NCI-H1105 treated with DMSO at 0.1 percent for 48 hours (cell line): ENCODE measurements at places on chromosomes 6 and 20.

- no peak for DNase-seq
Observed at GRCh38 chr20:30594112-30594511, 663.4 kb upstream of the DEFB115 start.

DNA sequence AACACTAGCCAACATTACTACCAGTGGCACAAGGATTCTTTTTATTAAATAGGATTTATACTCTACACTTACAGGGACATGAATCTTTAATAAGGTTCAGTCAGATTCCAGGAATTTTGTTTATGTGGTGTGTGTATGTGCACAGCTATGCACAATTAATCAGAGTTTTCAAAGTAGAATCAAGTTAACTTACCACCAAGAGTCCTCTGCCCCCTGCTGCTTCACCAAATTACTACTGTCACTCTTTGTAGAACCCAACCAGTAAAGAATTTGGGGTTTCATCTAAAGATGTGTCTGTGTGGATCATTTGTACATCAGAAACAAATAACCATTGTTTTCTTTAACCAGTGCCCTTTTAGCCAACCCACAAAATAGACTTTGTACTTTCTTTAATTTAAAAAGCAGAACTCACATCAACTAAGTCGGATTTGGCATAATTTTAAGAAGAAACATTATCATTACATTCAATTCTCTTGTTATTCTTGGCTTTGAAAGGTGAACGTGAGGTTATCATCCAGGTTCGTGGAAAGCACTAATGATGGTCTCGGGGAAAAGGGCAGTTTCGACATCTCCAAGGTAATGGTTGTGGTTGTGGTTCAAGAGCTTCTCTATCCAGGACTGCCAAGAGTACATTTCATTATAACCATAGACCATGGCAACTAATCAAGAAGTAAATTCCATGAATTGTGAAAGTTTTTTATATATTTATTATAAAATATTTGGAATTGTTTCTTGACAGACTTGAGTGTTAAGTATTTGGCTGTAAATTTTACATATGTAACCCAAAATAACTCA, 514.3 kb upstream of the ID4 start:
- no peak for DNase-seq

GRCh38 chr6:130218134-130218533, 4.6 kb downstream of the SAMD3 start:
- DNase-seq = no peak

DNA sequence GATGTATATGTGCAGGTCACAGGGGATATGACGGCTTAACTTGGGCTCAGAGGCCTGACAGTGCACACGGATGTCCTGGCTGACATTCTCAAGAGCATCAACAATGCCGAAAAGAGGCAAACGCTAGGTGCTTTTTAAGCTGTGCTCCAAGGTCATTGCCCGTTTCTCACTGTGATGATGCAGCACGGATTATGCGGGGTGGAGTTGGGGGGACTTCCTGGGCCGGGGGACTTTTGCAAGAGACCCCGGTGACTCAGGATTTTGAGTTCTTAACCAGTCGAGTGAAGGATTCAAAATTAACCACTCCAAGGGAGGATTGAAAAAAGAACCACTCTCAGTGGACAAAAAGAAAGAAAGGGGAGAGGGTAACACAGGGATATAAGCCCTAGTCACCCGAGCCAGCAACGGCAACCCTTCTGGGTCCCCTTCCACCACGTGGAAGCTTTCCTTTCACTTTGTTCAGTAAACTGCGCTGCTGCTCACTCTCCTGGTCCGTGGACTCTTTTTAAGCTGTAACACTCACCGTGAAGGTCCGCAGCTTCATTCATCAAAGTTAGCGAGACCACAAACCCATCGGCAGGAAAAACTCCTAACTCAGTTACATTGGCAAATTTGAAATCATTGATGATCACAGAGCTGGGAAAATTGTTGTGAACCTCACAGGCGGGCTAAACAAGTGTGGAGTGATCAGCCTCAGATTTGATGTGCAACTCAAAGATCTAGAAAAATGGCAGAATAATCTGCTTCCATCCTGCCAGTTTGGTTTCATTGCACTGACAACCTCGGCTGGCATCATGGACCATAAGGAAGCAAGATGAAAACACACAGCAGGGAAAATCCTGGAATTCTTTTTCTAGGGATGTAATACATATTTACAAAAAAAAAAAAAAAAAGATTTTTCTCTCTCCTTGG, 199.3 kb downstream of the ARID1B start:
- DNase-seq = peak; percentile 54

GRCh38 chr20:48758206-48758820, 69.5 kb downstream of the PREX1 start:
- DNase-seq = no peak

GRCh38 chr6:113756290-113756665, 100.9 kb upstream of the MARCKS start:
- DNase-seq = no peak

DNA sequence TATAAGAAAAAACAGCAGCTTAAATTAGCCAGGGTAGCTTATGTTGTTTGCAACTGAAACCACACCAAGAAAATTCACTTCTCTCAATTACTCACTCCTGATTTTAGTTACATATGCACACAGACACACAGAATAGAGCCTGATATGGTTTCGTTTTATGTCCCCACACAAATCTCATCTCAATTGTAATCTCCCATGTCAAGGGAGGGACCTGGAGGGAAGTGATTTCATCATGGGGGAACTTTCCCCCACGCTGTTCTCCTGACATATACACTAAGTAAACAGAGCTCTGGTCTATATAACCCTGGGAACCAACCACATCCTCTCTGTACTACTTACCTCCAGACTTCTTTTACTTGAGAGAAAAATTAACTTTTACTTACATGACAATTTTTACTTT, 9.8 kb downstream of the OR12D1 start:
- no peak for DNase-seq

- no peak for DNase-seq
Observed at GRCh38 chr6:80388507-80388906, 282.0 kb downstream of the BCKDHB start.

- DNase-seq = no peak
Observed at GRCh38 chr6:52908526-52908925, 972 bp downstream of the GSTA3 start.

DNA sequence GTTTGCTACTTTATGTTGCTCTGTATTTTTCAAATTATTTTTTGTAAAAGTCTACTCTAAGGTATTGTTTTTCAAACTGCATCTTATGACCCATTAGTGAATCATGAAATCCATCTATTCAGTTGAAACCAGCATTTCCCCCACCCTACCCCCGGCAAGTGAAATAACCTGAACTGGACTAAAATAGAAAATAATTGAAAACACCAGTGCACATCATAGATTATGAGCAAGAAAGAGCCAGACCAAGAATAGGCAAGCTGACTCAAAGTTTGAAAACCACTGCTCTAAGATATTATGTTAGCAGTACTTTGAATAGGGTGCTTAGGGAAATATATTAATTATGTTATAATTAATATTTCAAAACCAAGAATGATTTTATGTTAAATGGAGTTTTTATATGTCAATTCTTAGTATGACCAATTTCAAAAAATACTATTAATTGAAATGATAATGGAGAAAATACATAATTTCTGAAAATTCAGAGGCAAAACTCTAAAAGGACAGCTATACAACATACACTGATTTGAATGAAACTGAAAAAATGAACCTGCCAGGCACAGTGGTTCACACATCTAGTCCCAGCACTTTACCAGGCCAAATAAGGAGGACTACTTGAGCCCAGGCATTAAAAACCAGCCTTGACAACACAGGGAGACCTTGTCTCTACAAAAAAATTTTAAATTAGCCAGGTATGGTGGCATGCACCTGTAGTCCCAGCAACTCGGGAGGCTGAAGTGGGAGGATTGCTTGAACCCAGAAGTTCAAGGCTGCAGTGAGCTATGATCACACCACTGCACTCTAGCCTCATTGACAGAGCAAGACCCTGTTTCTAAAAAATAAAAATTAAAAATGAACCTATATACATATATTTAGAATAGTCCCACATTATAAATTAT, 112.0 kb downstream of the CDK19 start:
- no peak for DNase-seq

DNA sequence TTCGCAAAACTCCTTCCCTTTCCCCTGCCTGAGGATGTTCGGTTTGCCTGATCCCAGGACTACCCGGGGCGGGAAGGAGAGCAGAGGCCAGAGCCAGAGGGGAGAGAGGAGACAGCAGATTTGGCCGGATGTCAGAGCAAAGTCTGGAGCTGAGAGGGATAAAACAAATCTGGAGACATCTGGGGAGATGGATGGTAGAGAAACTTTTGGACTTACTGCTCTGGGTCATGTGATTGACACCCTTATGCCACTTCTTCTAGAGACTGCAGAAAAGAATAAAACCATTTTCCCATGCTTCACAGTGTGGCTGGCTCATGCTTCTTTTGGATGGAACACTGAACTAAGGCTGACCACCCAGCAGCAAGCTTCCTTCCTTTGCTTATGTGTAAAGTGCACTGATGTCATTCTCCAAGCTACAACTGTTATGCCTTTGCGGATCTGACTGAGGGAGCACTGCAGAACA, 174.7 kb downstream of the FOXC1 start:
- no peak for DNase-seq

DNA sequence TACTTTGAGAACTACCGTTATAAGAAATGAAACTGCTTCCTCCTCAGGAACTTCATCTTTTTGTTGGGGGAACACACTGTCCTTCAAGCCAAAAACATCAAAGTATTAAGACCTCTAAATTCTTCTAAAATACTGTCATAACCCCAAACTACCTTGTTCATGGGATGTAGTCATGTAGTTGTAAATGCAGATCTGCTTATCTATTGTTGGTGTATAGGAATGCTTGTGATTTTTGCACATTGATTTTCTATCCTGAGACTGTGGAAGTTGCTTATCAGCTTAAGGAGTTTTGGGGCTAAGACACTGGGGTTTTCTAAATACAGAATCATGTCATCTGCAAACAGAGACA, 282.9 kb upstream of the RUNX2 start:
- DNase-seq = no peak

DNA sequence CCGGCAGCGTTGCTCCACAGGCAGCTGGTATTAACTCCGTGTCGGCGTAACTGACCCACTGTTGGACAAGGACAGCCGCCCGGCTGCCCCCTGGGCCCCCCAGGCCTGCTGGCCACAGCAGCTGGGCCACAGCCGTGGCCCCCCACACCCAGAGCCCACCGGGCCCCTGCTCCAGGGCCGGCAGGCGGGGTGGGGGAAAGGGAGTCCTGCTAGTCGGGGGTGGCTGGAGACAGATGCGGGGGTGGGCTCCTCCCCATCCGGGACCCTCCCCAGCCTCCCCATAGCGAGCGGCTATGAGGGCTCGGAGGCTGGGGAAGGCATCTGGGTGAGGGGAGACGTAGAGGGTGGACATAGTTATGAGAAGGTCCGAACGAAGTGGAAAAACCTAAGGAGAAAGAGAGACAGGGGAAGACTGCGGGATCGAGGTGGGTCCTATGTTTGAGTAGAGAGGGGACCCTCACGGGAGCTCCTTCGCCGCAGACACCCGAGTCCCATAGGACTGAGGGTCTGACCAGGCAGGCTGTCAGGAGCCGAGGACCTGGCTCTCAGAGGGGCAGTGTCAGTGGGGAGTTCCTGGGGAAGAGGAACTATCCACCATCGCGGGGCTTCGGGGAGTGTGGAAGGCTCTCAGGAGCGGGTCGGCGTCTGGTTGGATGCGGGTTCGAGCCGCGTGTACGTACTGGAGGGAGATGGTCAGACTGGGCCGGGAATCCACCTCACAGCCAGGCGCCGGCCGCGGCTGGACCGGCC, 511 bp downstream of the VARS1 start:
- no peak for DNase-seq

GRCh38 chr20:44151621-44152416, 35.2 kb downstream of the JPH2 start:
- no peak for DNase-seq

DNA sequence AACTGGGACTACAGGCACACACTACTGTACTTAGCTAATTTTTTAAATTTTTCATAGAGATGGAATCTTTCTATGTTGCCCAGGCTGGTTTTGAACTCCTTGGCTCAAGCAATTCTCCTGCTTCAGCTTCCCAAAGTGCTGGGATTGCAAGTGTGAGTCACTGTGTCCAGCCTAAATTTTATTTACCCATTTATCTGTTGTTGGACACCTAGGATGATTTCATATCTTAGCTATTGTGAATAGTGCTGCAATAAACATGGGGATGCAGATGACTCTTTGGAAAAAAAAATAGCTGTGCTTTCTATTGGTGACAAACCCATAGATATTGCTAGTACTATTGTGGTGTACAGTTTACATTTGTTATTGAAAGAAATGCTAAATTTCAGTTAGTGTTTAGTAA, 19.6 kb upstream of the SYNCRIP start:
- no peak for DNase-seq

DNA sequence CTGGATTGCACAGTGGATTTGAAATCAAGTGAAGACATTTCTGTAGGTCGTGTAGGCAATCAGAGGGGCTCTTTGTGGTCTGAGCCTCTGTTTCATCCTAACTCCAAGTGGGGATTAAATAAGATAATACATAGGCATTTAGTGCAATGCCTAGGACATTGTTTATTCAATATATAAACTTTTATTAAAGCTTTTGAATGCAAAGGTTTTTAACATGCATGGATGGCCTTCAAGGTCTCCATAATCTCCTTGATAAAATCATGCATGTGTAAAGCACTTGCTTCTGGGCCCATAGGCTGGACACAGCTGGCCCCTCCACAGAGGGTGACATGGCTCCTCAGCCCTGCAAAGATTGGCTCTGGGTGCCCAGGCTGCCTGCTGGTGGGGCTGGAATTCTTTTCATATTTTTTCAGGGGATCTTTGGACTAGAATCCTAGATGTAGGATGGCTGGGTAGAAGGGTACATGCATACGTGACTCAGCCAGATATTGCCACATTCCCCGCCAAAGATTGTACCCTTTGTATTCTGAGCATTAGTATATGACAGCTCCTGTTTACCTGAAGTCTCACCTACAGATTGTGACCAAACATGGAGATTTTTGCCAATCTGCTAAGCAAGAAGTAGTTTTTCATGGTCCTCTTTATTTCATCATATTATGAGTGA, 19.0 kb upstream of the AVP start:
- no peak for DNase-seq

- no peak for DNase-seq
Observed at GRCh38 chr20:38635721-38636288, 34.2 kb downstream of the ARHGAP40 start.

- DNase-seq = no peak
Observed at GRCh38 chr20:37421060-37421905, 75.3 kb downstream of the SRC start.

DNA sequence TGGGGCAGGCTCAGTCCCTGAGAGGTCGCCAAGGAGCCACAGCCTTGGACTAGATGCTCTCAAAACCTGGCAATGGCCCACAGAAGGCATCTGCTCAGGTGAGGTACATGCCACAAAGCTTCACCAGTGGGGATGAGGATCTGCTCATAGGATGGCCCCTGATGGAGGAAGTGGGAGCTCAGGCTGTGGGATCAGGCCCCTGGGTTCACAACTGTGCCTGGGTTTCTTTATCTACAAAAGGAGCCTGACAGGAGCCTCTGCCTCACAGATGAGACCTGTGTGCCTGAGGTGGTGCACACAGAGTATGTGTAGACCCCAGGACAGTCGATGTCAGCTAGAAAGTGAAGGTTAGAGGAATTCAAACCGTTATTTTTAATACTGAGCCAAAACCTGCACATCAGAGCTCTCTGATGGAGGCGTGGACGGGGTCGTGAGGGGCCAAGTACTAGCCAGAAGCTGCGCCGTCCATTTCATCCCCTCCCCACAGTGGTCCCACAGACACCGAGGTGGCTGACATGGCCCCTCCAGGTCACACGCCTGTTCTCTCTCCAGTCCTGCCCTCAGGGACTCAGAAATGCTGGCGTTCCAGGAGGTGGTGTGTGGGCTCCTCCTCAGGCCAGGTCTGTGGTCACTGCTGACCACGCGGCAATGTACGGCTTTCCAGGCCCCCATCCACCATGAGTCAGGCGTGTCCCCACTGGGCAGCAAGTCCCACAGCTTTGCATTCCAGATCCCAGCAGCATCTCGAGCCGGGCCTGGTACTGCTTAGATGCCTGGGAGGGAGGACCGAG, 33.3 kb downstream of the NTSR1 start:
- no peak for DNase-seq
